ENCODE measurements at places on chromosomes 6 and 20.
A peak's percentile ranks its signal among the peaks of the same experiment; 100 is the strongest.

DNA sequence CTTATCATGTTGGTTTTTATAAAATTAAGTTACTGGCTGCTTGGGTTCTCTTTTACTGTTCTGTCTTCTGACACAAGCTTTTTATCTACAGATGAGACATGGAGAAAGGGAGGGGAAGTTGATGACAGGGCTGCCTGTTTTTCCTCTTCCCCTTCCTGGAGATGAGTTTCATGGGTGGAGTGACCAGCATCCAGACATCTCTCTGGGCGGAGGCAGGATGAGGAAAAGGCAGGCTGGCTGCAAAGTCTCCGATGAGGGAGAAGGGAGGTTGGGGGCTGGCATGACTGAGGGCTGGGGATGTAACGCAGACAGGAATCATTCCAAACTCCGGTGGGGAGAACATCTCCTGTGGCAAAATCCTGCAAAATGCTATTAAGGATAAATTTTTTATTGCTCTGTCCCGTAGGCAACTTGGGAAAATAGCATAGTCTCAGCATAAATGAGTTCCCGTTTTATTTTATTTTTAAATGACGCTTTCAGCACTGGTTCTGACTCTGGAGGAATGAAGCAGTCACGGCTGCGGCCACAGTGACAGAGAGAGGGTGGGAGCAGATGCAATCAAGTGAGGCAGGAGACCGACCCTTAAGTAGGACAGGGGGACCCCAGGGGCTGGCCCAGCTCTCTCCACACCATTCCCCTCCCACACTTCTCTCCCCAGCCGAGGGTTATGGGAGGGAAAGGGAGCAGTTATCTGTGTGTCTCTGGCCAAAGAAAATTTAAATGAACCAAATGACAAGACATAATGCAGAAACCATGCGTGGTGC, 108.8 kb upstream of the PMEPA1 start:
- DNase-seq = no peak

DNA sequence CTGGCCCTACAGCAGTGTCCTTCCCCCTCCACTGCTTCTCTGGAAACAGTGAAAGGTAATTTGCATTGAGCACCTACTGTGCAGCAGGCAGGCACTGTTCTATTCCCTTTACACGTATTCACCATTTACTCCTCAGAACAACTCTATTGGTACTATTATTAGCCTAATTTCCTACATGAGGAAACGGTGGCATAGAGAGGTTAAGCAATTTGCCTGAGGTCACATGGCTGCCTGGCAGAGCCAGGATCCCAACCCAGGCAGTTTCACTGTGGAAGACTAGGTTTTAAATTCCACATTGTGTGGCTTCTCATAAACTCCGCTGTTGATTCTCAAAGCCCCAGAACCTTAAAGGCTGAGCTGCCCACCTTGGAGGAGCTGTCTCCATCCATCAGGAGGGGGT, 72.7 kb downstream of the CLIC5 start:
- no peak for DNase-seq

- DNase-seq = no peak
Observed at GRCh38 chr6:170434821-170435155, 118.3 kb downstream of the PSMB1 start.

- no peak for DNase-seq
Observed at GRCh38 chr20:2690718-2691117, 1.9 kb upstream of the EBF4 start.

GRCh38 chr6:124334359-124334758, 530.7 kb downstream of the NKAIN2 start:
- no peak for DNase-seq

DNA sequence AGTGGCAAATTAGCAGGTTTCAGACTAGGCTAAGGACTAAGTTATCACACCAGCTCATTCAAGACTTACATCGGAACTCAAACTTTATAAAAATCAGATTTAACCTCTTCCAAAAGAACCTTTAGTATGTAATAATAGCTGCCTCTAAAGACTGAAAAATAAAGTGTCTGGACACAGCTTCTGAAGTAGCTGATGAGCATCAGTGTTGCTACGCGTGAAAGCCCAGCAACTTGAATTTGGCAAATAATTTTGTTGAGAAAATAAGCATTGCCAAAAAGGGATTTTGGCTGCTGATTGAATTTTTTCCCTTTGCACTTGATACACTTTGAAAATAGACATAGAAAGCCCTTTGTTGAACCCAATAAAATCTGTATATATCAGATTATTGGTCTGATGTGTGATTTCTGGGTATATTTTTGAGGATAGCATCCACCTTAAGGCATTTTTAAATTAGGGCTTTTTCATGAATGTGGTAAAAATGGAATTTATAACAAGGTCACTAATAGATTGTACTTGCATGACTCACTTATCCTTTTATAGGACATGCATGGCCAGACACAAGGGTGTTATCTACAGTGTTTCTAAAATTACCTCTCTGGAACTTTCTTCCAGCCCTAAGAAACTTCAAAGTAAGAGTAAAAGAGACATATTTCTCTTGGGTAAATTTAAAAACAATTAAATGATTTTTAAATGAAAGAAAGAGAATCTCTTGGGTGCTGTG, 350.4 kb downstream of the TENT5A start:
- no peak for DNase-seq

DNA sequence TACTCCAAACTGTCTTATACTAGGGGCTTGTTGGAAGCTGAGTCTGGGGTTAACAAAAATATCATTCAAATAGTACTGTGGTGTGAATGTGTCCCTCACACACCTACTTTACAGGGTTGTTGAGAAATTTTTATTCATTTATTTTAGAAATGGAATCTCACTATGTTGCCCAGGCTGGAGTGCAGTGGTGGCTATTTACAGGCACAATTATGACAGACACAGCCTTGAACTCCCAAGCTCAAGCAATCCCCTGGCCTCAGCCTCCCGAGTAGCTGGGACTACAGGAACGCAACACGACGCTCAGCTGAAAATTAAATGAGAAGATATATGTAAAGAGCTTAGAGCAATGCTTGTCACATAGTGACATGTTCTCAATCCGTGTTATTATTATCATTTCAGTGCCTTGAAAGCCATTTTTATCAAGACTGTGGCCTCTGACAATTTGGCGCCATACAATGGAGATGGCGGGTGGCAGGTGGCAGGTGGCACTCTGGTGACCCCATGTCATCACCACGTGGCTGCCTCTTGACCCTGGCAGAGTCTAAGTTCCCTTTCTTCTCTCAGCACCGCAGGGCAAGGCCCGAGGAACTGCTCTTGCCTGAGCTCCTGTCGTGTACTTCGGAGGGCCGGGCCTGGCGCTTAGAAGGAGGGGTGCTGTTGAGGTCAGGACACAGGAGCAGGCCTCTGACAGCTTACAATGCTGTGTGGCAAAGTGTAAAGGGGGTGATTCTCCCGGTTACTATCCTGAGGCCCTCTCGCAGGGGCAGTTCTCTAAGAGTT, 64.5 kb downstream of the STX11 start:
- no peak for DNase-seq

DNA sequence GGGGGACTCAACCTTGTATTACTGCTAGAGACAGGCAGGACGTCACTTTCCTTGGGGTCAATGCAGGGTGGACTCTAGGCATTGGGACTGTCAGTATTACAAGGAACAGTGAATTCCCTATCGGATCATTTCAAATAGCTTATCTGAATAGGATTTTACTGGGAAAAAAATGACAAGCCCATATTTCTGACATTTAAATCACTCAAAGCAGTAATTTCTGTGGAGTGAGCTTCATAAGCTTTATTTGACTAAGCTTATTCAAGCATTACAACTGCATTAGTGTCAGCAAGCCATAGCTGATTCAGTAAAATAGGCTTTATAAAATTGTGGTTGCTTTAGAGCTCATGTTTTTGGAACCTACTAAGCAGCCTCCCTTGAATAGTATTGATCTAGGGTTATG, 44.3 kb downstream of the TRDN start:
- DNase-seq = no peak

DNA sequence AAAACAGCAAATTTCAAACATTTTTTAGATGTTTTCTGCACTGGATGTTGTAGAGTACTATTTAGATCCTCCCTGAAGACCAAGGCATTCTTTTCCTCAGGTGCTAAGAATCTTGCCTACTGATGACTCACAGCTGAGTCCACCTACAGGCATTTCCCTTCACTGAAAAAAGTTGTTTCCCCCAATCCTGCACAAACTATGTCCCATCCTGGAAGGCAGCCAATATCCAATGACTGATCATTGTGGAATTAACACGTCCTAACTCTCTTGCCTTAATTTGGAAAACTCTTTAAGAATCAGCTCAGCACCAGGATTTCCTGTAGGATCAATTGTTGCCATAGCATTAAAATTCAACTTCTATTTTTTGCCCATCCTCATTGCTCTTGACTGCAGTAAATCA, 268.4 kb upstream of the IRAK1BP1 start:
- DNase-seq = no peak

DNA sequence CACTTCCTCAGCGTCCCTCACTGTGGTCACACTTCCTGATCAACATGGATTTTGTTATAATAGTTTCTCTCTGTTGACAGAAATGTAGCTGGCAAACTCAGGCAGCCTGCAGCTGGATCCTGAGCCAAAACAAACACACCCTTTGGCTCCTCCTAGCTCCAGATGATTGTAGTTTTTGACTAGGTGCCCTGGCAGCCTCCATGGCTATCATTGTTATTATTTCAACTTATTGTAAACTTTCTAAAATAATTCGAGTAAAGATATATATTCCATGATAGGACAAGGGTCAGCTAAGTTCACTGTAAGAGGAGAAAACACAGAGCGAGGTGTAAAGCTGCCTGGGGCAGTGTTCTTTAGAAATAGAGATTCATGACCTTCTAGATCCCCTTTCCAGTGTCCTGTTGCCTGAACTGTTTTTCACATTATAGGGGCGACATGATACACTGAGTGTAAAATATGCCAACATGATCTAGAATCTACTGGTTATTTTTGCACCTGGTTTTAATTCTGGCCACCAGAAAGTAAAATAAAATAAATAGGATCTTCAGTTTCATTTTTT, 98.2 kb upstream of the HDGFL1 start:
- DNase-seq = no peak

DNA sequence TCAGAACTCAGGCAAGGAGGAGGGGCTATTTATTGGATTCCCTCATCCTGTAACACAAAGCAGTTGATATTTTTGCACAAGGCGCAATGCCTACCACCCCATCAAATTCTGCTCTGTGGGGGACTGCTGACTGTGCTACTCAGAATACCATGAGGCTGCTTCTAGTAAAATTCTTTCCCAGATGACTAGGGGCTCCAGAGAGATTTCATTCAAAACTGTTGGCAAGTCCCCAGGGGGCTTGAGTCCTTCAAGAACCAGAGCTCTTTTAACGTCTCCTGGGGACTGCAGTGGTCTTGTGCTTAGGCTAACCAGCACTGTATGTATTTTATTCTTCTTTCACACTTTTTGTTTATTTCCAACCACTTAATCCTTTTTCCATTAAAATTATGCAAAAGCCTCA, 365.9 kb upstream of the AGPAT4 start:
- no peak for DNase-seq

DNA sequence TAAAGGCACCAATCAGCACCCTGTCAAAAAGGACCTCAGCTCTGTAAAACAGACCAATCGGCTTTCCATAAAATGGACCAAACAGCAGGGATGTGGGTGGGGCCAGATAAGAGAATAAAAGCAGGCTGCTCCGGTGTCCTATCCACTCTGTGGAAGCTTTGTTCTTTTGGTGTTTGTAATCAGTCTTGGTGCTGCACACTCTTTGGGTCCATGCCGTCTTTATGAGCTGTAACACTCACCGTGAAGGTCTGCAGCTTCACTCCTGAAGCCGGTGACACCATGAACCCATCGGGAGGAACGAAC, 7.3 kb upstream of the PXDC1 start:
- no peak for DNase-seq

DNA sequence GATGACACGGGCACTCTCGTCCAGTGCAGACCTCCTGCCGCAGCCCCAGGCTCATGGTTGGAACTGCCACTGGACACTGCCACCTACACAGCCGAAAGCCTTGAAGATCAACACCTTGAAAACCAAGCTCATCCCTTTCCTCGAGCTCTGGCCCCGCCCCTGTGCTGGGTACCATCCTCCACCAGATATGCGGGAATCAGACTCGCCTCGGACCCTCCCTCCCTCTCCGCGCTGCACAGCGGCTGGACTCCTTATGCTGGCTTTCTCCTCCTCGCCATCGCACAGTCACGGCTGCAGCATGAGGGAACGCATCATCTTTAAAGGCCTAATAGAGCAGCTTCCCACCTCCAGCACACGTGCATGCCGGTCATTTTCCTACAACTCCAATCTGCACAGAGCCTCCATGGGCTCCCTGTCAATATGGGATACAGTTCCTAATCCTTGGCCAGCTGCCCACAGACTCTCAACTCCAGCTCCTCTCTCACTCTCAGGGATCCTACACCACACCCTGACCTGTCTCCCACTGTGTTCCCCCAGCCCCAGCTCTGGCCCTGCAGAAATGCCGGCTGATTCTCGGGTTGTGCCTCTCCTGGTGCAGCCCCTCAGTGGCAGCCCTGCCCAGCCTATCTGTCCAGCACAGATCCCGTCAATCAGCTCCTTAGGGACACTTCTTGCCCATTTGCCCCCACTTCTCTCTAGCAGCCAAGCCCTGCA, 23.2 kb downstream of the TXNDC5 start:
- DNase-seq = no peak

DNA sequence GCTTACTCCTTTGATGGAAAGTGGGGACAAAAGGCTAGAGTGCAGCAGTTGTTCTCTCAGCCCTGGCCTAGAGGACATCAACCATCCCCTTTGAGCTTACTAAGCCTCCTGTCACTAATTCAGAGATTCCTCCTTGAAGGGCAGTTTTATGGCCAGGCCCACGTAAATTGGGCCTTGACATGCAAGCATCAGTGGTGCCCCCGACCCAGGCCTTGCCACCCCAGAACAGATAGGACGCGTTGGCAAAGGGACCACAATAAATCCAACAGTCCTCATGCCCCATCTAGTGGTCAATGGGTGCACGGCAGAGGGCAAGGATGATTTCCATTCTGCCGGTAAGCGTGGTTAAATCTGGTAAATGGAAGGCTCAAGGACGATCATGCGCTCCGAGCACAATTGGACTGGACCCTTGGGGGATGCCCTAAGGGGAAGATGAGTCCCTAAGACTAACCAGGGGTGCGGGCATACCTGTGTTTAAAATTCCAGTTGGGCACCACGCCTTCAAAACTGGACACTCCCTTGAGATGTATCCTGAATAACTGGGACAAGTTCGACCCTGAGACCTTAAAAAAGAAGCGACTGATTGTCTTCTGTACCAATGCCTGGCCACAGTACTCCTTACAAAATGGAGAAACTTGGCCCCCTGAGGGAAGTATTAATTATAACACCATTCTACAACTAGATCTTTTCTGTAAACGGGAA, 32.6 kb downstream of the CEP85L start:
- peak; percentile 72 for DNase-seq

- DNase-seq = no peak
Observed at GRCh38 chr6:18178960-18179615, 23.9 kb downstream of the KDM1B start.

- no peak for DNase-seq
Observed at GRCh38 chr20:21175433-21175832, 49.6 kb downstream of the KIZ start.

- no peak for DNase-seq
Observed at GRCh38 chr6:47170617-47170947, 128.4 kb upstream of the ADGRF1 start.

- no peak for DNase-seq
Observed at GRCh38 chr6:154093231-154094044, 54.4 kb downstream of the OPRM1 start.

- DNase-seq = no peak
Observed at GRCh38 chr6:95413789-95414188, 163.5 kb upstream of the MANEA start.

- DNase-seq = no peak
Observed at GRCh38 chr6:38021029-38021428, 201.5 kb downstream of the ZFAND3 start.

- DNase-seq = peak; percentile 12
Observed at GRCh38 chr6:11722805-11723631, 55.6 kb downstream of the ADTRP start.

Measured in CD4-positive, alpha-beta T cell treated with Interleukin-4 for 4 hours (primary cell).